ENCODE measurements at places on chromosomes 3 and 15.

GRCh38 chr3:31137718-31138465, 243.4 kb upstream of the GADL1 start:
- DNase-seq = no peak

- DNase-seq = peak; percentile 24
Observed at GRCh38 chr3:18423401-18424212, 1.5 kb downstream of the SATB1 start.

DNA sequence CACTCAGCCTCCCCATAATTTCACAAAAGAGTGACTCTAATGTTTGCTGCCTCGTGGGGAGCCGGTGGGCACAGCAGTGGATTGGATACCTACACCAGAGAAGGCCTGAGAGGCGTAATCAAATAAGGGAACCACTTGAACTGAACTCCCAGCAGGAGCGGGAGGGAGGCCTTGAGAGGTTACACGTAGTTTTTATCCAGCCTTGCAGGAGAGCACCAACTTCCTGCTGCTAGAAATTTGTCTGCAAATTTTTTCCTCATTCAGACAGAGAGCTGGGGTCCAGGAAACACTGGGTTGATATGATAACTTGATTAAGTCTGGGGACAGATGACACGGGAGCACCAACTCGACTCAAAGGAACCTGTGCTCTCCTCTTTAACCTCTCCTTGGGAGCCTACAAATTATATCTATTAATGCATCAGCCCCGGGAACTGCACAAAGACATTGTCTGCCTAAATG, 69.8 kb downstream of the HES1 start:
- no peak for DNase-seq

GRCh38 chr3:45148921-45149320, 2.7 kb upstream of the CDCP1 start:
- DNase-seq = no peak

GRCh38 chr15:85706779-85707518, 87.8 kb downstream of the KLHL25 start:
- peak; percentile 82 for DNase-seq

DNA sequence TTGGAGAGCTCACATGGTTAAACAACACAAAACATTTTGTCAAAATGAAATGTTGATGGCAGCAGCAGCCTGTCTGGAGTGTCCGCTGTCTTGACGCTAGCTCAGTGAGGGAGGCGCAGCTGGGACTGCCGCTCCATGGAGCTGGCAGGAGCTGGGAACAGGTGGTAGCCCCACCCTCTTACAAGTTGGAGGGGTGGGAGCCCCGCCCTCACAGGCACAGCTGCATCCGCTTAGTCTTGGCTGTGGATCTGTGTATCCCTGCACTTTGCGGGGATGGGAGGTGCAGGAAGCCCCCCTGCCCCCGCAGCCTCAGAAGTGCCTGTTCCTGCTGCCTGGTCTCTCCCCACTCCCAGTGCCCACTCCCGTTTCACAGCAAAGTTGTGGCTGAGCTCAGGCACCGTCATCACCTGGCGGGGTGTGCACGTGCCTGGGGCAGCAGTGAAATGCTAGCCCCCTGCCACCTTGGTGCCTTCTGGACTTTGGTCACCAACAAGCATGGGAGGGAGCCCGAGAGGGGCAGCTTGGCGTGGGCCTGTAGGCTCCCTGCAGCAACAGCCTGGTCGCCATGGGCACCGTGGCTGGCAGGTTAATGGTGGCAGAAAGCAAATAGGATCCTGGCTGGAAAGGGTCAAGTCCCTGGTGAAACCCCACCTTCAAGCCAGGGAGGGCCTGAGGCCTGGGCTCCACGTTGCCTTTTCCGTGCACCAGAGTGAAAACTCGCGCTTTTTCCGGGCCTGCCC, 53.8 kb upstream of the CADM2 start:
- DNase-seq = no peak

- DNase-seq = no peak
Observed at GRCh38 chr15:49415638-49416037, 7.4 kb upstream of the FGF7 start.

GRCh38 chr3:58011580-58011979, 3.4 kb downstream of the FLNB start:
- no peak for DNase-seq

DNA sequence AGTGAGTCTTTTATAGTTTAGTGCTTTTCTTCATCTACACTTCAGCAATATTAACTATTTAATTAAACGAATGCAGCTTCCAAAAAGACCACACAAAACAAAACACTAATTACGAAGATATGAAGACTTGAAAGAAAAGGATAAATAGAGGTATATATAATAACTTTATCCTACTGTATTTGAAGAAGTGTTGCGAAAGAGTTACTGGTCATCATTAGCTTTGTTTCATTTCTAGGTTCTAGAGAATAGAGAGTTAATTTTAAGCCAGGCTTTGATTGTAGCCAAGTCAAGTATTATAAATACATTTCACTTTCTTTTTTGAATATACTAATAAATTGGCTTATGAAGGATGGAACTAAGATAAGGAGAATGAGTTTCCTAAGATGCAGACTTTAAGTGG, 416.8 kb upstream of the GBE1 start:
- no peak for DNase-seq

DNA sequence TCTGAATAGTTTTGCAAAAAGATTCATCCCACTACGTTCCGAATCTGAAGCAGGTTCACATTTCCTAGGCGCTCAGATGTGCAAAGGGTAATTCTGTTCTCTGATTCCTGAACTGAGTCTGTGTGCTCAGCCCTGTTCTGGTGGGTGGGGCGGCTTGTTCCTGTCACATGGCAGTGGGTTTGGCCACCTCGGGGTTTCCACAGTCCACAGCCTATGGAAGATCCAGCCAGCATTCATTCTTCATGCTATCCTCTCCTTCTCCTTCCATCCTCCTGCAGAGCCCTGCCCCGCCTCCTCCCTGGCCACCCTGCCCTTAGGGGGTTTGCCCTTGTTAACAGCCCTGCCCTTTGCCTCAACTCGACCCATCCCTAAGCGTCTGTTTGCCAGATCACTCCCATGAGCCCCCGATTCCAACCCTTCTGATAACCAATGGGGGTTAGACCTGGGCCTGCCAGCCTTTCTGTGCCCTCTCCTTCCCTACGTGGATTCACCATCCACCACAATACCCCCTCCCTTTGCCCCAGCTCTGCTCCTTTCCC, 31.0 kb downstream of the PRR20G start:
- no peak for DNase-seq

DNA sequence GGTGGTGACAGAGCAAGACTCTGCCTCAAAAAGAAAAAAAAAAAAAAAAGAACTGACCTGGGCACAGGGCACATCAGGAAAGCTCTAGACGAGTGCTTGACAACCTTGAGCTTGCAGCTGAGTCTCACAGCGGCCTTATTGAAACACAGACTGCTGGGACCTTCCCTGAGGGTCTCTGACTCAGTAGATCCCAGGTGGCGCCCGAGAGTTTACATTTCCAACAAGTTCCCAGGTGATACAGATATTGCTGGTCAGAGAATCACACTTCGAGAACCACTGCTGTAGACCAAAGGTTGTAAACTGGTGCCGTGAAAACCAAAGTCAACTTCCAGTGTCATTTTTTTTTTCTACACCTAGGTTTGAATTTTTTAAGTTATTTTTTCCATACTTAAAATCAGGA, 573.2 kb upstream of the MDFIC2 start:
- no peak for DNase-seq

- peak; percentile 65 for DNase-seq
Observed at GRCh38 chr15:67241132-67241855, 13.2 kb downstream of the AAGAB start.

DNA sequence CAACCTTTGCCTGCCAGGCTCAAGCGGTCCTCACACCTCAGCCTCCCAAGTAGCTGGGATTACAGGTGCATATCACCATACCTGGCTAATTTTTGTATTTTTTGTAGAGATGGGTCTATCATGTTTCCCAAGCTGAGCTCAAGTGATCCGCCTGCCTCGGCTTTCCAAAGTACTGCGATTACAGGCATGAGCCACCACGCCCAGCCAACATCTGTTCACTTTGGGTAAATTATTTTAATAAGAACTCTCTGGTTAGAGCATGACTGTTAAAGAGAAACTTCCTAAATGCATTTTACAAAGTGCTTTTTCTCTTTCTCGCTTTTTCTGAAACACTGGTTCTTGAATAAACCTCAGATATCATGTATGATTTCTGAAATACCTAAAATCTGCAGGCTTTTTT, 172.5 kb downstream of the PTPRG start:
- DNase-seq = no peak

- DNase-seq = no peak
Observed at GRCh38 chr15:77840991-77841775, 208.5 kb upstream of the LINGO1 start.

GRCh38 chr3:26449996-26450395, 172.6 kb upstream of the LRRC3B start:
- DNase-seq = no peak

- DNase-seq = no peak
Observed at GRCh38 chr3:143306407-143306806, 186.8 kb downstream of the CHST2 start.
